Spinal cord (tissue), 10 donors: ENCODE measurements at places on chromosomes 2 and 18. TPM values are rescaled to one million over a fixed set of nuclear protein-coding genes. Genes with fewer than 3 reads are reported as not detected.

The BIRC6 gene
- total RNA-seq = 103 TPM

The FSIP2 gene
- total RNA-seq = 4.1 TPM

The CDH7 gene
- 16.6 TPM for total RNA-seq

The TNFAIP6 gene
- total RNA-seq = 15.9 TPM

DNA sequence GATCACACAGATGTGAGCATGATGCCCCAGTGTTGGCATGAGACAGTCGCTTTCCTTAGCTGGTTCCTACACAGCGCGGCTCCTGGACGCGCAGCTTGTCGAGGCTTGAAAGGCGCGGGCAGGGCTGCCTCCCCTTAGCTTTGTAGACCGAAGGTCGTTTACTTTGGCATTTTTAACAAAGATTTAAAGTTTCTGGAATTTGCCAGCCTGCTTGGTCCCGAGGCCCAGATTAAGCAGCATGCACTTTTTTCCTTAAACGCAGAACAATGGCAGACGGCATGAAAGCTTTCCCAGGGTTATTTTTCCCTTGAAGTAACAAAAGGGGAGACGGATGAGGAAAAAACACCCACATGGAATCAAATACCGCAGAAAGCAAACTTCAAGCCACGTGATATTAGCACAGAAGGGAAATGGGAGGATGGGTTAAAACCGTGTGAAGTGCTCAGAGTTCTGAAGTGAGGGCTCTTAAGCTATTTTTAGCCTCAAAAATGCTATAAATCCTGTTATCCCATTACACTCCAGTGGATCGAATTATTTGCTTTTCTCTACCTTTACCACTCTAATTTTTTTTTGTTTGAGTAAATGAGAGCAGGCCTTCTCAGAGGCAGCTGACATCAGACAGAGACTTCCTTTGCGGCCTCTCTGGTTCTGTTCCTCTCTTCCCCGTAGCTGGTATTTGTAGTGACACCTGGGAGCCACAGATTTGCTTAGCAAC is 55.7 kb downstream of the NPAS2 start:
- no peaks in the 10 kb centered on the region for H3K36me3 ChIP-seq
- H3K27me3 ChIP-seq = no peaks in the 10 kb centered on the region
- H3K4me3 ChIP-seq = no peak overlapping the region
- peak overlapping the region; percentile 41 for H3K27ac ChIP-seq

DNA sequence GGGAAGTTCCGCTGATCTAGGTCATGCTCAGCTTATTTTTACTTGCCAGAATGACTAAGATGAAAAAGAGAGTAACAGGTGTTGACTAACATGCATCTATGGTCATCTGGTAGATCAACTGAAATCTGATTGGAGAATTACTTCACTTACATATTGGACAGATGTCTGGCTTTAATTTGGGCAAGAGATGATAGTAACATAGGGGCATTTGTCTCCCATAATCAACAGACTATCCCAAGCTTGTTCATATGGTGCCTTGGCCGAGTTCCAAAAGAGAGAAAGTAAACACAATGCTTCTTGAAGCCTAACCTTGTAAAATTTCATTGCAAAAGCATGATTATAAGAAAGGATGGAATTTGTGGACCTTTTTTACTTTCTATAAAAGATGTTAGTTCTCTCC is 503.7 kb downstream of the ADCYAP1 start:
- no peaks in the 10 kb centered on the region for H3K27me3 ChIP-seq
- no peak for DNase-seq
- H3K27ac ChIP-seq = no peak overlapping the region
- no peaks in the 10 kb centered on the region for H3K36me3 ChIP-seq
- H3K4me3 ChIP-seq = no peak overlapping the region

DNA sequence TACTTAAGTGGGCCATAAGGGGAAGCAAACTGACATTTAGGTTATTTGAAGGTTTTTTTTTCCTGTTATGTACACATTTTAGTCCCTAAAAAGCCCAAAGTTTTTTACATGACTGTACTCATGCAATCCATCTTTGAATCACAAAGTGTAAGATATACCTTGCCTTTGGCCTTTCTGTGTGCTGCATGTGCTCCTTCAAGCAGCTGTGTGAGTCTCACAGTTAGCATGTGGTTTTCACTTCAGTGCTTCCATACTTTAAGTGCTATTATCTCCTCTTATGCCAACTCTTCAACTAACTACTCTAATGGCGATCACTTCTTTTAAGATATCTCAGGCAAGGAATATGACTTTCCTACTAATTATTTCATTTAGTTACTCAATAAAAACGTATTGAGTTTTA is 597.1 kb upstream of the ACVR2A start:
- H3K4me1 ChIP-seq = no peaks in the 10 kb centered on the region
- no peak overlapping the region for H3K27ac ChIP-seq
- no peak overlapping the region for H3K4me3 ChIP-seq
- H3K36me3 ChIP-seq = no peaks in the 10 kb centered on the region
- no peaks in the 10 kb centered on the region for H3K27me3 ChIP-seq
- DNase-seq = no peak

DNA sequence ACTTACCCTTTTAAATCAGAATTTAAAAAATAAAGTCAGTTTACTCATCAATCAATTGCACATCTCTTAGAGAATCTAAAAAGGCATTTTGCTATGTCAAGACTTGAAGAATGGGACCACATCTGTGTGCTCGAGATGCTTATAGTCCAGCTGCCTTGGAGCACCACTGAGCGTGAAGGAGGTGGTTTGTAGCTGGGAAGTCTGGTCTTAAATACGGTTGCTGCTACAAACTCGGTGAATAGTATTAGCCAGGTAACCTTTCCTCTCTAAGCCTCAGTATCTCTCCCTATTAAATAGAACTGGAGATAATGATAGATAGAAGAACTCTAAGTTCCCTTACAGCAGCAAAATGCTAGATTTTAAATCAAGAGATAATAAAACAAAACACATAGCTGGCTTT is 289.7 kb downstream of the TRIB2 start:
- no peak for DNase-seq
- H3K27me3 ChIP-seq = no peaks in the 10 kb centered on the region
- peak overlapping the region; percentile 70 for H3K27ac ChIP-seq
- H3K36me3 ChIP-seq = no peaks in the 10 kb centered on the region
- H3K4me1 ChIP-seq = no peaks in the 10 kb centered on the region
- peak overlapping the region; percentile 32 for H3K4me3 ChIP-seq

- H3K27me3 ChIP-seq = no peaks in the 10 kb centered on the region
- H3K4me3 ChIP-seq = no peak overlapping the region
- H3K36me3 ChIP-seq = peaks cover 9% of the 10 kb centered on the region
- DNase-seq = peak; percentile 69
- H3K27ac ChIP-seq = no peak overlapping the region
- no peaks in the 10 kb centered on the region for H3K4me1 ChIP-seq
Observed at GRCh38 chr2:69119104-69119894, 106.3 kb downstream of the ANTXR1 start.

DNA sequence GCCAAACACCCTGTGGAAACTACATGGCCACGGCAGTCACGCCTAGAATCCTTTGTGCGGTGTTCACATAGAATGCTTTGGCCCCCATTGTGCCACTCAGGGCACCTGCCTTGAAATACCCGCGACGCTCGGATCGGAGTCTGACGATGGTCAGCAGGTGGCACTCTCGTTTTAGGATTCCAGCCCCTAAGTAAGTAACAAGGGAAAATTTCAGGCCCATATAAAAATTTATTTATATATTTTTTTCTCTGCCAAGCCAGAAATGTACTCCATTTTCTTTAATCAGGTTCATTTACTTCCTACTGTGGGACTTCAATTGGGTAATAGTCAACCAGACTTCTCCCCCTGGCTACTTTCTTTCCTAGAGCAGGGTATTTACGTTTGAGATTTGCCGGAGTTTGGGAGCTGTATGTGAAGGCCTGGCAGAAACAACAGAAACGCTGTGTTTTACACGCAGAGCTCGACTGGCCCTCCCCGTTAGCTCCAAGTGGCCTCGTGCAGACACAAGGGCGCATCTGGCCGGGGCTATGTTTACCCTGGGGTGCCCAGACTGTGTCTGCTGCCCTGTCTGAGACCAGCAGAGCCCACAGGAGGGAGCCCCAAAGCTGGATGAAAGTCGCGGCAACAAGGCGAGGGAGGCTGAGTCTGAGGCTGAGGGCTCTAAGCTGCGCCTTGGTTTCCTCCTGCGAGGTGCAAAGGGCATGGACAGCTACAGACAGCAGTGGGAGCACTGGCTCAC is 41.6 kb downstream of the LRRC30 start:
- peak; percentile 91 for DNase-seq
- peaks cover 17% of the 10 kb centered on the region for H3K4me1 ChIP-seq
- H3K27ac ChIP-seq = peak overlapping the region; percentile 42
- peak overlapping the region; percentile 27 for H3K4me3 ChIP-seq
- H3K36me3 ChIP-seq = no peaks in the 10 kb centered on the region

DNA sequence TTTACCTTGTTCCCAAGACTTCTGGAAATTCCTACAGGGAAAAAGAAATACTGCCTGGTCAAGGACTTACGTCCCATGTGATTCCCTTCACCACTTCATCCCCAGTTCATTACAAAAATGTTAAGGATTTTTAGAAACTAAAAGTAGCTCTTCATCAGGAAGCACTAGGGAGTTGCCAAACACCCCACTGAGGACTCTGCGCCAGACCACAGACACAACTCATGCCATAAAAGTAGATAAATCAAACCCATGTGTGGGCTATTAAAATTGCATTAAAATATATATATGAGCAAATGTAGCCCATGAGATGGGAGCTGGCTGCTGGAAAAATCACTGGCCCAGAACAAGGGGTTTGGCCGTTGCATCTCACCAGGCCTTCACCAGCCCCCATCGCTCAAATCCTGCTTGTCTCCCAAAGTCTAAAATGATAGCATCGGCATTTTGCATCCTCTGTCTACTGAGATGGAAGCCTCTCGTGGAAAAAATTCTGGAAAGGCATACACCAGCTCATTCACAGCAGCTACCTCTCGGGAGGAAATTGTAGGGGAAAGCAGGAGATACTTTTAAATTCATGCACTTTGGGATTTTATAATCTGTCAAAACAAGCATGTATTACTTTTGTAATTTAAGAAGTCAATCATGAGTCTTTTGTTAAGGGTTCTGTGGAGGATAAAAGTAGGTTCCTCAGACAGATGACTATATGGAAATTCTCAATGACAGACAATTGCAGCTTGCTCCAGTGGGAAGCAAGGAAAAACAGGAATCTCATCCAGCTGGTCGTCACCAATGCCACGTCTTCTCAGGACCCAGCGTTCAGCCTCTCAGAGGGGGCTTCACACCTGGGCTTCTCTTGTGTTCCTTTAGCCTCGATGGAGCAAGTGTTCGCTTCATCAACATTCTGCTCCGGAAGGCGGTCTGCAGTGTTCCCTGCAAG is 113.9 kb downstream of the MREG start:
- no peaks in the 10 kb centered on the region for H3K27me3 ChIP-seq
- no peaks in the 10 kb centered on the region for H3K36me3 ChIP-seq
- no peak overlapping the region for H3K27ac ChIP-seq
- H3K4me3 ChIP-seq = no peak overlapping the region
- H3K4me1 ChIP-seq = no peaks in the 10 kb centered on the region

DNA sequence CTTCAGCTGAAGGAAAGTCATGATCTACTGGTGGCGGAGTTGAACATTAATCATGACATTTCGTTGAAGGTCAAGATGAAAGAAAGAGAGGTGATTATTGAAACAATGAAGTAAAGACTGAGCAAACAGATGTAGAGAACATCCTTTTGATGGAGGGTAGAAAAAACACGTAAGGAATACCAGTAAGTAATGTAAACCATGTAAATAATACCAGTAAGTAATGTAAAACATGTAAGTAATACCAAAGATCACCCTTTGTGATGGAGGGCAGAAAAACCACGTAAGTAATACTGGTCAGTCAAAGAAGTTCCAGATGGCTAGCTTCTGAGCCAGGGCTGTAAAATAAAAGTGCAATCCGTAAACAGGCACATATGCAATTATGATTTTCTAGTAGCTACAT is 1387.7 kb downstream of the SUCLG1 start:
- no peak overlapping the region for H3K4me3 ChIP-seq
- H3K4me1 ChIP-seq = no peaks in the 10 kb centered on the region
- DNase-seq = no peak
